Astrocyte (in vitro differentiated cells and primary cell): ENCODE measurements at places on chromosomes 12 and 14. TPM values are rescaled to one million over a fixed set of nuclear protein-coding genes. Genes with fewer than 3 reads are reported as not detected.
A peak's percentile ranks its signal among the peaks of the same experiment; 100 is the strongest.

Gene HOXC10
- not detected in 2 replicates for total RNA-seq

Gene LPAR5
- total RNA-seq = 0.73 and 0.89 TPM in 2 replicates

Gene RHEBL1
- total RNA-seq = 1.3 and 1.9 TPM in 2 replicates

DNA sequence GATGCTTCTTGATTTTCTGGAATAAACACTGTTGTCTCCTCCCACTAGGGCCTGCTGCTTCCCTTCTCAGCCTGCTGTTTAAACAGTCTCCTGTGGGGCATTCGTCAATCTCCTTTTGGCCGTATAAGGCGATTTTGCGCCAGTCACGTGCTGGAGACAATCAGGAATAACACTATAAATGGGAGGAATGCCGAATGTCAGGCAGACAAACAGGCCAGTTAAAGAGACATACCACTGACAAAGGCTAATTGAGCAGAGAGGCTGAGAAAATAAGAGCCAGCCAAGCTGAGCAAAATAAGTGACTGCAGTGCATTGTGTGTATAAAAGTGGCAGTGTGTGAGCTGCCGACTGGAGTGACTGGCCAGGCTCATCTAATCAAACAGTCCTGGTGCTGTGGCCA, 23.3 kb downstream of the DMAC2L start:
- peak; percentile 56 for DNase-seq

DNA sequence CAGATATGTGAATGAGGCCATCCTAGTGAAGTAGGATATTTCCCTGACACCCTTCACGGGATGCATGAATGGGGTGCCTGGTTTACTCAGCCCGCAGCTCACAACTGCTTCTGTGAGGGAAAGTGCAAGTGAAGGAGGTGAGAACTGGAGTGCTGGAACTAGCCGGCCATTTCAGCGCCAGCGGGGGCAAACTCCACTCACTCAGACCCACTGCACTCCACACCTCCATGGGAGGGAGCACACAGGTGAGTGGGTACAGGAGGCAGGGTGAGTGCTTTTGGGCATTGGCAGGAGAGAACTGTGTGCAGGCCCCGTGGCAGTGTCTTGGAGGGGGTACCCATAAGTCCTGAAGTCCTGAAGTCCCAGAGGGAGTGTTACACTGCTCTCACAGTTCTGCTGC, 1008.4 kb downstream of the SLC6A15 start:
- DNase-seq = no peak

DNA sequence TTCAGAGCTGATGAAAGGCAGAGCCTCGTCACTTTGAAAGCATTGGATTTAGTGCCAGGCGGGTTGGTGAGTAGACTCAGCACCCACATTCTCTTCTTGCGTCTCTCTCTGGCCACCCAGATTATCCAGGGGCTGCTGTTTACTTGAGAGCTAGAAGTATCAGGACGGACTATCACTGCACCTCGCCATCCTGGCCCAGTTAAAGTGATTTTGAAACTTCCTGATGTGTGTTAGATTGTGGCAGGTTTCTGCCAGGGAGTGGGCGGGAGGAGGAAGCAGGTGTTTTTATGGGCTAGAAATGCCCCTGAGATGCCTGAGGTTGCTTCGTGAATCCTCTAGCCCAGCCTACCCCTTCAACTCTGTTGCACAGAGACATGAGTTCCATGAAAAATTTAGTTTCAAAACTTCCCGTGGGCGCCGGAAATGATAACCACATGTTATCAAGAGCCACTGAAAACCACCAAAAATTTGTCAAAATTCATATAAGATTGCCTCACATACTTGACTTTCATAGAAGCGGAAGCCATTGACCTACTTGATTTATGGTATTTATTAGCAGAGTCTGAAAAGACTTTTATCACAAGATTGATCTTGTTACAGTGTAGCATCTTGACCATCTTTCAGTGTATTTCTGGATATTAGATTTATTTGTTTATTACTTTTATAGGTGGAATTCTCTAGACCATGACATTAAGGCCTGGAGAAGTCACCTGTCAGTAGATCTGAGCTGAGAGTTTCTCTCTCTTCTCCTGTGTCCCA, 466.0 kb downstream of the RAD51B start:
- no peak for DNase-seq

DNA sequence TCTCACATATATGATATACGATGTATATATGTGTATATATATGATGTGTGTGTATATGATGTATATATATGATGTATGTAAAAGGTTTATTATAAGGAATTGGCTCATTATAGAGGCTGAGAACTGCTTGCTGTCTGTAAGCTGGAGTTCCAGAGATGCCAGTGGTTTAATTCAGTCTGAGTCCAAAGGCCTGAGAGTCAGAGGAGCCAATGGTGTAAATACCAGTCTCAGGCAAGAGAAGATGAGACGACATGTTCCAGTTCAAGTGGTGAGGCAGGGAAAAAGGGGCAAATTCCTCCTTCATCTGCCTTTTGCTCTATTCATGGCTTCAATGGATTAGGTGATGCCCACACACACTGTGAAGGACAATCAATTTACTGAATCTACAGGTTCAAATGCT, 17.1 kb upstream of the STYK1 start:
- DNase-seq = peak; percentile 20

GRCh38 chr12:75529826-75530225, 18.4 kb upstream of the KRR1 start:
- no peak for DNase-seq
